ENCODE measurements at places on chromosomes 1 and 21.

DNA sequence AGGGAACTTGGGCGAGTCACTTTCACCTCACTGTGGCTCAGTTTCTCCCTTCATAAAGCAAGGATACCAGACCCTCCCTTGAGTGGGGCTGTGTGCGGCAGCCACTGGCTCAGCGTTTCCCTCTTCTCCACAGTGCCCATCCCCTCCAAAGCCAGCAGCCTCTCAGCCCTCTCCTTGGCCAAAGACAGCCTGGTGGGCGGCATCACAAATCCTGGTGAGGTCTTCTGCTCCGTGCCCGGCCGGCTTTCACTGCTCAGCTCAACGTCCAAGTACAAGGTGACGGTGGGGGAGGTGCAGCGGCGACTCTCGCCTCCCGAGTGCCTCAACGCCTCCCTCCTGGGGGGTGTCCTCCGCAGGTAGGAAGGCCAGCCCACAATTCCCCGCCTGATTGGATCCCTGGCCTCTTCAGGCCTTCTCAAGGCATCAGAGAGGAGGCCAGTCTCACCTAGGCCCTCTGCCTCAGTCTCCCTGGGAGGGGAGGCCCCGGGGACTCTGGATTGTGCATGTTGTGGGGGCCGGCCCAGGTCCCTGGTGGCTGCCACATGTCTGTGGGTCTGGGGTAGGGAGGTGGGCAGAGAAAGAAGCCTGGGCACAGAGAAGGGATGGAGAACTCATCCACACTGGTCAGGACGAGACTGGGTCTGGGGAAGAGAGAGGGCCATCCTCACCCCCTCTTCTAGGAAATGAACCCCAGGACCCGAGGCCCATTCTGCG, 15.2 kb downstream of the TFAP2E start:
- DNase-seq = no peak

DNA sequence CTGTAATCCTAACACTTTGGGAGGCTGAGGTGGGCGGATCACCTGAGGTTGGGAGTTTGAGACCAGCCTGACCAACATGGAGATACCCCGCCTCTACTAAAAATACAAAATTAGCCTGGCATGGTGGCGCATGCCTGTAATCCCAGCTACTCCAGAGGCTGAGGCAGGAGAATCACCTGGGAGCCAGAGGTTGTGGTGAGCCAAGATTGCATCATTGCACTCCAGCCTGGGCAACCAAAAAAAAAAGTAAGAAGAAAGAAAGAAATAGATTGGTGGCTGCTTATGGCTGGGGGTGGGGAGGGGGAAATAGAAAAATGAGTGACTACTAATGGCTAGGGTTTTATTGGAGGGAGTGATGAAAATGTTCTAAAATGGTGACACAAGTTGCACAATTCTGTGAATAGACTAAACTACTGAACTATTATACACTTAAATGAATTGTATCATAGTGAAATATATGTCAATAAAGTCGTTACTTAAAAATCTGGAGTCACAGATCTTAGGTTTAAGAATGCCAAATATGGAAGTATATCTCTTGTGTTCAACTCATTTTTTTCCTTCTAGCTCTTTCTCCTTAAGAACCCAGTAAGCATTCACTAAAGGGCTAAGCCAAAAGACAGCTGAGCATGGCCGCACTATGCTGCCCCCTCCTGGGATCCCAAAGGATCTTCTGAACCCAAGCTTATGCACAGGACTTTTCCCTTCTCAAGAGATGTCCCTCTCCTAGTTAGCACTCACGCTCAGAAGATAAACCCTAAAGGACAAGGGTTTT, 3.2 kb upstream of the NPL start:
- peak; percentile 88 for DNase-seq

DNA sequence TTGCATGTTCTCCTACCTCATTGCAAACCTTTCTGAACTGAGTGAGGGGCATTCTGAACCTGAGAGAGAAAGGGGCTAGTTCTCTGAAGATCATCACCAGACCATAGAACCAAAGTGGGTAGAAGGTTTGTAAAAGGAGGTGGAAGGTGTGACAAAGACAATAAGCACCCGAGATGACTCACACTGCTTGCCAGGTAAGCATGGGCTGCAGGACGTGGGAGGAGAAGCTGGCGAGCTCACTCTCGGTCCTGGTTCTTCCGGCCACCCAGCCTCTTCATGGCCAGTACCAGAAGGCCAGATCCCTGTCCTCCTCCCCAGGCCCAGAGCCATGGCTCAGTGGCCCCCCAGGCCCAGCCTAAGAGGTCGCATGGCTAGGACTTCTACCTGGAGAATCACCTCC, 128.3 kb downstream of the TMEM53 start:
- DNase-seq = no peak

DNA sequence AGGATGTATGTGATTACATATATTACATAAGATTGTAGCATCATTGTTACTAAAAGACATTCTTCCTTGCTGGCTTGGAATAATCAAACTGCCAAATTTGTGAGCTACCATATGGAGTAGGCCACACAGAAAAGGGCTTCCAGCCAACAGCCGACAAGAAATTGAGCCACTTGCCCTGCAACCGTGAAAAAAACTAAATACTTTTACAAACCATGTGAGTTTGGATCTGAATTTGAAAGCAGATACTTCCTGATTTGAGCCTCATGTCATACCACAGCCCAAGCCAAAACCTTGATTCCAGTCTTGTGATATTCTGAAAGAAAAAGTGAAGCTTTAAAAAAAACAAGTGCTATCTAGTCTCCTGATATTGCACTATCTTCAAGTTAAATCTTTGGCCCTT, 55.6 kb upstream of the PRMT6 start:
- DNase-seq = no peak

GRCh38 chr1:247415423-247416361, at the start of gene NLRP3:
TSS of gene NLRP3 (plus strand) at chr1:247416173. CDS start at chr1:247418801, 2,628 bp downstream.
- DNase-seq = no peak
